ENCODE measurements at places on chromosomes 12 and 14. TPM values are rescaled to one million over a fixed set of nuclear protein-coding genes. Genes with fewer than 3 reads are reported as not detected.

GRCh38 chr12:112241176-112241575 lies 115.8 kb downstream of the TRAFD1 start:
- no peak for DNase-seq

DNA sequence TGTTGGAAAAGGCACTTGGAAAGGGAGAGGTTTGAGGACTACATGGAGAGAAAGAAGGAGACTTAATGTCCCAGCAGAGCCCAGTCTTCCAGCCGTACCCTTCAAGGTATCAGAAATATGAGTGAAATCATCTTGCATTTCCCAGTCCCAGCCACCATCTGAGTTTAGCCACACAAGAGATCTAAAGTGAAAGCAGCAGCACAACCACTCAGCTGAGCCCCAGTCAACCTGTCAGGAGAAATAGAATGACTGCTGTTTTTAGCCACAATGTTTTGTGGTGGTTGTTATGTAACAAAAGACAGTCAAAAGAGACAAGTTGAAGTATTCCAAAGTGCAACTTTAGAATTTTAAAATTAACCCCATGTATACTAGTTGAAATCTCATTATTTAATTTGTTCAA lies 28.0 kb downstream of the DERA start:
- no peak for DNase-seq

GRCh38 chr14:60757567-60758002 lies 23.0 kb downstream of the MNAT1 start:
- DNase-seq: no peak

DNA sequence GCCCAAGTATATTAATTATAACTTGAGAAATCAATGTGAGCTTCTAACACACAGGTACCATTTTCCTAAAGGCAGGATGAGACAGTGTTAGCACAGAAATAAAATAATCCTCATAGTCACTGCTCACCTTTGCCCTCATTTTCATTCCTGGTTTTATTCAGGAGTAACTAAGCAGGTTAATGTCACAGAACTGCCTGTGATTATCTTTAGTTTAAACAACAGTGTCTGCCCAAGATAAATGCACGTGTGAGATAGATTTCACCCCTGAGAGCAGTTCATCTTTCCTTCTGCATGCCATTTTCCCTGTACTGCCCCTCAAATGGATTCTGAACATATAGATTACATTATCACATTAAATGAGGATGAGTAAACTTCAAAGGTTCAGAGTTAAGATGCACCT lies 250.7 kb downstream of the RMST start:
- no peak for DNase-seq

- no peak for DNase-seq
These were observed 15.6 kb upstream of the SMAGP start for GRCh38 chr12:51285843-51286242.

DNA sequence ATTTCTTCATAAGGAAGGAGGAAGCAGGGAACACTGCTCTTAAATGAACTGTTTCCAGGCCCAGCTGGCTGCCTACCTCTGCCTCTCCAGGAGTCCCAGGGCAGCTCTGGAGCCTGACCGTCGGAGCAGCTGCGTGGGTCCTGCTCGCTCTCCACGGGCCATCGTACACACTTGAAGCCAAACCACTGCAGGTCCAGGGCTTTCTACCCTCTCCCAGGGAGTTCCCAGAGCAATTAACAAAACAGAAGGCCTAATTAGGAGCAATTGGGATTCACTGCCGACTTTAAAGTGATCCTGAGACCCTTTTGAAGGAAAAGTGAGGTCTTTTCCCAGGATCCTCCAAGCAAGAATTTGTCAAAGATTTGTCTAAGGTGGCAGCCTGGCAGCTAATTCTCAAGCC lies 76.9 kb downstream of the OTX2 start:
- no peak for DNase-seq

DNA sequence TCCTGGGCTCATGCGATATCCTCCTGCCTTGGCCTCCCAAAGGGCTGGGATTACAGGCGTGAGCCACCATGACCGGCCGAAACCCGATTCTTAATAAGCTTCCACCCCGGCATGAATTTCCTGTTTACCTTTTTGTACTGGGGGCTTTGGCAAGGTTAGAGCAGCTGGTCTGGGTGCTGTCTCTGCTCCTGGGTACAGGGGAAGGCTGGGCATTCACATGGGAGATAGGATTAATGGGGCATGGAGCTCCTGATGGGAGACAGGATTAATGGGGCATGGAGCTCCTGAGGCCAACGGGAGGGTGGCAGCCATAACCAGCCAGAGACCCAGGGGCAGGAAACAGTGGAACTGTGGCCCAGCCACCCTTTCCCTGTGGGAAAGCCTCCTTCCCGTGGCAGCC lies 69.5 kb upstream of the DICER1 start:
- DNase-seq: no peak

DNA sequence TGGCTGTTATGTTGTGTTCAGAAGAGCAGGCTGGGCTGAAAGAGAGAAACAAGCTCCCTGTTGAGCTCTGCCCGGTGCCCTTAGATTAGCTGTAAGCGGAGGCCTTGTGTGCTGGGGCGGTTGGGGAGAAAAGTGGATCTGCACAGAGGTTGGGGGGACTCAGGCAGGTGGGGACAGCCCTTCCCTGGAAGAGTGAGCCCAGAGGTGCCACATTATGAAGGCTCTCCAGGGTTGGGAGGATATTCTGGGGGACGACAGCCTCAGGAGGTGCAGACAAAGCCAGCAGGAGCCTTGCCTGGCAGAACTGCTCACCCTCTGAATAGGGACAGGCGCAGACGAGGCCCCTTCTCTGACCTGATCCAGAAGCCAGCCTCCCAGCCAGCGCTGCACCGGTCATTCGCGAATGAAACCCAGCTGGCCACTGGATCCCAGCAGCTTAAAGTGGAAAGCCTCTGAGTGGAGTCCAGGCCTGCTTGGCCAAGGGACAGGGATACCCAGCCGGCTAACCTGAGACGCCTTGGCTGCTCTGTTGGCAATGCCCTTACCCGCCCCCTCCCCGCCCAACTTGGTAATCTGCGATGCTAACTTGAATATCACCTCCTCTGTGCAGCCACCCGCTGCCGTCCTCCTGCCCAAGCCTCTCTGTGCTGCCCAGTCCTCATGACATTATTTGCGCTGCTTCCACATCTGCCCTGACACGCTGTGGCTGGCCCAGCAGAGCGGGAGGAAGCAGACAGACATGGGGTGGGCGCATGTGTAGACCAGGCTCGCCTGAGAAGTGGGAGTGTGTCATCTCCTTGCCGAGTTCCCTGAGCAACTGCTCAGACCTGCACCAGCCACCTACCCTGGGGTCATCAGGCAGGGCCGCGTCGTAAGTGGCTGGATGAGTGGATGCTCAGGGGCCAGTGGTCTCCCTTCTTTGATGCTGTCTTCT lies 5.6 kb downstream of the HIP1R start:
- no peak for DNase-seq

GRCh38 chr12:119841433-119842210 lies 35.5 kb downstream of the CIT start:
- DNase-seq: no peak

- peak; percentile 30 for DNase-seq
These were observed 21.3 kb downstream of the GCH1 start for GRCh38 chr14:54881235-54881760.

- no peak for DNase-seq
These were observed 120.9 kb upstream of the LMO3 start for GRCh38 chr12:16726879-16727278.

DNA sequence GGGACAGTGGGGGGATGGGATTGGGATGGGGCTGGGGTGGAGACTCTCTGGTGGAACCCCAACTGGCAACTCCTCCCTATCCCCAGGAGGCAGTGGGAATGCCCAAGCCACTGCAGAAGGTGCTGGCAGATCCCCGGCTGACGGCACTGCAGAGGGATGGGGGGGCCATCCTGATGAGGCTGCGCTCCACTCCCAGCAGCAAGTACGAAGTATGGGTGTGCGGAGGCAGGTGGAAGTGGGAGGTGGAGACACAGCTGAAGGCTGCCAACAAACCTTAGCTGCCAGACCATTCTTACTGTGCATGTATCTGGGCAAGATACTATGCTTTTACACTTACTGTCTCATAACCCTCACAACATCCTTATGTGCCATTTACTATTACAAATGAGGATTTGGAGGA lies 8.2 kb downstream of the ARHGEF40 start:
- no peak for DNase-seq

DNA sequence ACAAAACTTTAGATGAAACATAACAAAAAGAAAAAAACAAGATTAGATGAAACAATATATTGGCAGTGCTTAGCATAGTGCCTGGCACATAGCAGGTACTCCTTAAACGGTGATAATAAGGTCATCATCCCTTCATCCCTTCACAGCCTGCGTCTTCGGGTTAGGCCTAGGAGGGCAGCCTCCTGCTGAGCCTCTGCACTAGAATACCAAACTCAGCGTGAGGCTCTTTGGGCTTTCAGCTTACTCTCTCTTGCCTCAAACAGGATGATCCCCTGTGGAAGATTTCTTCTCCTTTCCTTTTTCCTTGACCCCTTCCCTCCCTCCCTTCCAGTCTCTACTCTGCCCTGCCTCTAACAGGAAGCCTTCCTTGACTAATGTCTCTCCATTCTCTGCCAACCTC lies 14.4 kb upstream of the FIGNL2 start:
- no peak for DNase-seq

GRCh38 chr12:53838978-53839377 lies 87.2 kb upstream of the CISTR start:
- DNase-seq: no peak

GRCh38 chr12:100489251-100489820 lies 15.7 kb downstream of the NR1H4 start:
- DNase-seq: no peak

GRCh38 chr14:27184427-27184826 lies 586.6 kb upstream of the NOVA1 start:
- DNase-seq: no peak

GRCh38 chr14:76953311-76953945 lies 75.1 kb downstream of the IRF2BPL start:
- peak; percentile 57 for DNase-seq

DNA sequence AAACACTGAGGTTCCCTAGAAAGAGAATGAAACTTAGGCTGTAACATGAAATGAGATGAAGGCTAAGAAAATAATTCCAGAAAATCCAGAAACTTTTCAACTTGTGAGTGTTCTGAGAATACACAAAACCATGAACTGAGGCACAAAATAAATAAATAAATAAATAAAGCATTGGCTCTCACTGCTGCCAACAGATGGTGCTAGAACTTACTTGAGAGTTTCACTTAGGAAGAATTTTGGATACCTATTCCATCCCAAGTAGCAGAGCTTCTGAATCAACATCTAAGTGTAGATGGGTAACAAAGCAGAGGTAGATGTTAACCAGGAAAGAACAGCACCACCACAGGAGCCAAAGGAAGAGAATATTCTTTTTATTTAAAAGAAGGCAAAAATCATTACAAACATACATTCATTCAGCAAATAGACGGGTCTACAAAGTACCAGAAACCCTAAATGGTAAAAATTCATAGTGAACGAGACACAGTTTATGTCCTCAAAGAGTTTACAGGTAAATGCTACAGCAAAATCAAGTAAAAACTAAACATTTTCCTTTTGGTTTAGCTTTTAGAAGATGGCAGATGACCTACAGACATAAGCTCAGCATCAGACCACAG lies 16.7 kb downstream of the EPS8 start:
- DNase-seq: no peak

DNA sequence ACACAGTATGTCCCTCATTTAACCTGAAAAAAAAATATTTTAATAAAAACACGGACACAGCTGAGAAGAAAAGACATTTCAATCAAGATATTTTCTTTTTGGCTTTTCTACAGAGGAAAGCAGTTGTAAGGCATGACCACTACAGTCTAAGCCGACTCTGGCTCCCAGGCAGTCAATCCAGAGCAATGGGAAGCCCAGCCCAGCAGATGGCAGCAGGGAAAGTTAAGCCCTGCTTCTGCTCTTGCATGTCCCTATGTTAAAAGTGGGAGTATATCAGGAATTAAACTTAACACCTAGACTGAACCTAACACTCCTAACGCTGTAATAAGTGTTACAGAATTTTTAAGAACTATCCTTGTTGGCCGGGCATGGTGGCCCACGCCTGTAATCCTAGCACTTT lies 19.5 kb upstream of the HAL start:
- no peak for DNase-seq

DNA sequence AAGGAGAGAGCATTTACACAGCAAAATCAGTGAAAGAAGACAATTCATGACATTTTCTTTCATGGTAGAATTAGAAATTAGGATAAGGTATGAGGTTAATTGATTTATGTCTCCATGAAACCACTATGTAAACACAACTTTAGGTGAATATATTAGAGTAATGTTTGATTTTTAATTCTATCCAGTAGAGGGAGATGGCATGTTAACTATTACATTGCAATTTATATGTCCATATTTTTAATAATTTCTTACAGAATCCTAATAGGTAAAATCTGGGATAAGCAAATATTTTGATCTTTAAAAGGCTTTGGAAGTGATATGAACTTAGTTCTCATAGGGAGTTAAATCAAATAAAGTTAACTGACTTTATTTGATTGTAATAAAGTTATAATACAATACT lies 373.4 kb upstream of the PDE3A start:
- DNase-seq: no peak

GRCh38 chr12:91846466-91847055 lies 299.1 kb downstream of the BTG1 start:
- no peak for DNase-seq

GRCh38 chr12:72082986-72083820 lies 144.6 kb downstream of the TPH2 start:
- no peak for DNase-seq

DNA sequence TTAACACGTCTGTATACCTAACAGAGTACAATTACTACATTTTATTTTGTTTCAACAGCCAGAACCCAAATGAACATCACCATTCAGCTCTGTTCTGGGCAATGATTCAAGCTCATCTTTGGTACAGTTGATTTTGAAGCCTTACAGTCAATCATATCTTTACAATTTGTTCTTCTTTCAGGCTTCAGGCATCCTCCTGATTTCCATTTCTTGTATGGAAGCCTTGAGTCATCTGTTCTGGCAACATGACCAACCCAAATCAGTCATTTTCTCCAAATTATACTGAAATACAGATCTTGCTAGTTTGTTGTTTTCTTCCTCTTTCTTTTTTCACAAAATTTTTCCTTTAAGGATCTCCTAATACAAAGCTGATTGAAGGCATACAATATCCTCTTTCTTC lies 80.2 kb downstream of the PAX9 start:
- DNase-seq: no peak

The PSEN1 gene
- total RNA-seq: 41.9 TPM

The DCD gene
- total RNA-seq: not detected

The HVCN1 gene
- 13.8 TPM for total RNA-seq

The KCNC2 gene
- not detected for total RNA-seq

The KERA gene
- total RNA-seq: not detected

The PGF gene
- total RNA-seq: 0.41 TPM

The ISCU gene
- 73.8 TPM for total RNA-seq

The EPYC gene
- total RNA-seq: not detected

Data from activated T-helper 1 cell treated with anti-CD3 and anti-CD28 coated beads, Interleukin-12 subunit alpha, Interleukin-12 subunit beta, Interleukin-2, Interleukin-4 antibody, amounts not matched to agents 30 ng/mL and 10 ng/mL and 1 ng/mL, durations not matched to agents 14 hours and 24 hours and 36 hours (primary cell).